Stimulated activated CD8-positive, alpha-beta memory T cell treated with anti-CD3 and anti-CD28 coated beads, Interleukin-7, amount 100 ng/mL, for 1 hour (primary cell): ENCODE measurements at places on chromosomes 5 and 9.

- DNase-seq = no peak
These were observed 149.2 kb downstream of the GABBR2 start for GRCh38 chr9:98559561-98559960.

DNA sequence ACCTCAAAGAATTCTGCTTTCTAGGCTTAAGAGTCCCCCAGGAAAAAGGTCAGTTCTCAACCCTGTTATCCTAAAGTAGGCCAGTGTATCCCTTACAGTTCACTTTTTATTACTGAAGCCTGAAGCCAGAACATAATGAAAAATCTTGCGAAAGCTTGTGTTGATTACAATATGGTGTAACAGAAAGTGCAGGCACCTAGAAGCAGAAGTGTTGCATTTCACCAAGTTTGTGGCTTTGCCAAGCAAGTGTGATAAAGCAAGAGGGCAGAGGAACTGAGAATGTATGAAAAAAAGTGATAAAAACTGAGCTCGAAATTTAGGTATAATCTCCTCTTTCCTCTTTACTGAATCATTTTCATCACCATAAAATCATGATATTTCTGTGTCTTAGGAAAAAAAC lies 26.2 kb downstream of the AGTPBP1 start:
- no peak for DNase-seq

DNA sequence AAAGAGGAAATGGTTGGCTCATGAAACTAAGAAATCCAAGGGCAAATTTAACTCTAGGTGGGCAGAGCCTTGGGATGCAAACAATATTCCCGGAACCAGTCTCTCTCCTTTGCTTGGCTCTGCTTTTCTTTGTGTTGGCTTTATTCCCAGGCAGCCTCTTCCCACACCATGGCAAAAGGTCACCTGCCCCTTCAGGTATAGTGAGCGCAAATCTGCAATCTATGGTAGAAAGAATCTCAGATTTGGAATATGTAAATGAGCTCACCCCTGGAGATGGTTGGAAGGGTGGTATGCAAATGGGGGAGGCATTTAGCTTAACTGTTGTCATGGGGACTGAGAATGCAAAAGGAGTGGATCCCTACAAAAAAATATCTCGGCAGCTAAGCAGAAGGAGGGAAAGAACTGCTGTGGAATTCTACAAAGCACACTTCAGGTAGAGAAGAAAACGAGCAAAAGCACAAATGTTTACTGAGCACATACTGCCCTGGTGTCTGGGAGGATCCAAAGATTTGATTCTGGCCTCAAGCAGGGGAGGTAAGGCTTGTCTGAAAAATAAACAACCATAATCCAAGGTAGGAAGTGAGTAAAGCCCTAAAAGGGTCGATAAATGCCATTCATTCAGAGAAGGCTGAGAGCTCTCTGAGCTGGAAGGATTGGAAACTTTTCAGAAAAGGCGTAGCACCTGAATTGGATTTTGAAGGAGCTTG lies 139.7 kb downstream of the TLE1 start:
- no peak for DNase-seq

DNA sequence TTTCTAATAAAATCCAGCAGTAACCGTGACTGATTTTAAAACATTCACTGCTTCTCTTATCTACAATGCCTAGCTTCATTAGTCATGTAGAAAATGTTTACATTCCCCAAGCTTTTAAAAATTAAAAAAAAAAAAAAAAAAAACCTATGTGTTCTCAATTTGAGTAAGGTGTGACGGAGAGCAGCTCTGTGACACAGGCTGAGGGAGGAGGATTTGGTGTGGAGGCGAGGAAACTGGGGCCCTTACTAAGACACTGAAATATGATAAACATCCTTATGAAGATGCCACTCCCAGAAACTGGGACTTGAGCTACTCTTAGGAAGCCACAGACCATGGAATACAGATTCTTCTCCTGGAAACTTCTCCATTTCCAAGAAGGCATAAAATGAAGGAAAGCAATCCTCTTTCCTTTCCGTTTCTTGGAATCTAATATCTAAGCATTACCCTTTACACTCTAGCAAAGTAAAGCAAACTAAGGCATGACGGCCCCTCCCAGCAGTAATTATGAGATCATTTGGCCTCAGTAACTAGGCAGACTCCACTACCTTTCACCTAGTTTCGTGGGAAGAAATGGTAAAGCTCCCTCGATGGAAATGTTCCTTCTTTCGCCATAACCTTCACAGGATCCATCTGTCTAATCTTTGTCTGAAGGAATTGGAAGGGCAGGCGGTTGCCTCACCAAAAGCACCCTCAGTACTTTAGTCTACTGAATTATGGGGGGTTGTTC lies 23.5 kb downstream of the GRAMD2B start:
- no peak for DNase-seq

GRCh38 chr5:160442824-160443431 lies 21.3 kb downstream of the PTTG1 start:
- DNase-seq = no peak

GRCh38 chr5:175788155-175788787 lies 83.1 kb upstream of the CPLX2 start:
- DNase-seq = no peak

DNA sequence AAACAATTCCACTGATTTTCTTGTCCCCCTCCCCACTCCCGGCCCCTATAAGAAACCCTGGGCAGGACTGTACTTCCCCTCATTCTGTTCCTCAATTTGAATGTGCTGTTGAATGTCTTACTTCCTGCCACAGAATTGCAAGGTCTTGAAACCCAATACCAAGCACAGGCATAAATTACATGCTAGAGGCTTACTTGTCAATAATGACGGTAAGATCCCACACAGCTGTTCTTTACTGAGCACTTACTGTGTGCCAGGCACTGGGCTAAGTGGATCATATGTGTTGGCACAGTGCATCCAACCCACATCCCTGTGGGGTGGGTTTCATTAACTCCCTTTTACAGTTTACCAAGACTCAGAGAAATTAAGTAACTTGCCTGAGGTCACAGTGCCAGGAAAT lies 63.4 kb downstream of the MVB12B start:
- DNase-seq = no peak

GRCh38 chr5:23528677-23529076 lies 21.3 kb downstream of the PRDM9 start:
- DNase-seq = no peak

GRCh38 chr5:10036136-10036815 lies 213.4 kb downstream of the ATPSCKMT start:
- DNase-seq = no peak

GRCh38 chr9:125763394-125763801 lies 16.2 kb downstream of the PBX3 start:
- no peak for DNase-seq

DNA sequence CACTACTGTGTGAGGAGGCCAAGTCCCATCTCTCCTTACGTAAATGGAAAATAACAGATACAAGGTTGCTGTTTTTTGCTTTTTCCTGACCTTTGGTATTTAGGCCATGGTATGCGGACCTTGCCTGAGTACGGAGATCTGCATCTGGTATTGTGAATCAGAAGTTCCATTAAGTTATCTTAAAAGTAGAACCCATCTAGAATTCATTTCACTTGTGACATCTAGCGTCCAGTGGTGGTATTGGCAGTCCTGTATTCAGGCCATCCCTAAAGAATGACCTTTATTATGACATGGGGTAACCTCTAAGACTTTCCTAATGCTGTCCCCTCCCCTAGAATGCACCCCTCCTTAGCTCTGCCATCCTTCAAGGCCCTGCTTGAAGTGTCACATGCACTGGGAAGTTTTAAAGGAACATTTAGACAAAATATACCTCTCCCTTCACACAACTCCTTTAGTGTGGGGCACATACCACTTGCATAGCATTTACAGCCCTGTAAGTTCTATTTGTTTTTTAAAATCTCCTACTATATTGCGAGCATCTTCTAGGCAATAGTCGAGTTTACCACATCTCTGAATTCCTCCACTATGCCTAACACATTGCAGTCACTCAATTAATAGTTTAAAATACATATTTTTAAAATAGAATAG lies 1.9 kb upstream of the SPDL1 start:
- peak; percentile 19 for DNase-seq

- no peak for DNase-seq
These were observed 40.3 kb downstream of the SERINC5 start for GRCh38 chr5:80215523-80215922.

GRCh38 chr5:57111993-57112392 lies 61.9 kb upstream of the GPBP1 start:
- no peak for DNase-seq

DNA sequence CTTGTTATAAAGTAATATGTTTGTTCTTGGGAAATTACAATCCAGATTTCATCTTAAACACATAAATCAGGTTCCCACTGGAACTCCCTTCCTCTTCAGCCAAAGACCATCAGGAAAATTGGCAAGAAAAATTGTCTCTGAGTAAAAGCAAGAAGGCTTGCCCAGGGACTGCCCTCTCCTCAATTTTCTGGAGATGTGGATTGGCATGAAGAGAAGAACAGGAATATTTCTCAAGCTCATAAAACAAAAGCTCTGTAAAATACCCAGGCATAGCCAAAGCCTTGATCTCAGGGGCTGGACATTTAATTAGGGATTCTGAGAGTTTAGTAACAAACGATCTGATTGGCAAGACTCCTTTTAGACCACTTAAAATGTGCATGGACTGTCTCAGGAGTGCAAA lies 223.4 kb downstream of the ZNF608 start:
- no peak for DNase-seq

DNA sequence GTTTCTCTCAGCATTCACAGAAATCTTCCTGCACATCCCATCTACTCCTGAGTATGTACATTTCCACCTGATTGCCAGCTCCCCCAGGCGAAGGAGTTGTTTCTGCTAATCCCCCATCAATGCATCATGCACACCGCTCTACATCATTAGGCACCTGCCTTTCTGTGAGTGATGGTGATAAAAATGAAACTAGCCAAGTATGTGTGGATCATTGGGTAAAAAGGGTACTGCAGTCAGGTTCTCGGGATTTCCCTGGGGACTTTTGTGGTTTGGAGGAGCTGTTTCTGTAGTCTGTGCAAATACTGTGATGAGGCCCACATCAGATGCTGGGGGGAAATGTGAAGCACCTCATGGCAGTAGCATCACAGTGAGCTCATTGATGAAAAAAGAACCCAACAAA lies 30.4 kb downstream of the CAMK4 start:
- DNase-seq = peak; percentile 12

GRCh38 chr5:121962347-121962670 lies 534 bp downstream of the SRFBP1 start:
- no peak for DNase-seq

- DNase-seq = no peak
These were observed 84.2 kb downstream of the CAVIN4 start for GRCh38 chr9:100662122-100662521.

DNA sequence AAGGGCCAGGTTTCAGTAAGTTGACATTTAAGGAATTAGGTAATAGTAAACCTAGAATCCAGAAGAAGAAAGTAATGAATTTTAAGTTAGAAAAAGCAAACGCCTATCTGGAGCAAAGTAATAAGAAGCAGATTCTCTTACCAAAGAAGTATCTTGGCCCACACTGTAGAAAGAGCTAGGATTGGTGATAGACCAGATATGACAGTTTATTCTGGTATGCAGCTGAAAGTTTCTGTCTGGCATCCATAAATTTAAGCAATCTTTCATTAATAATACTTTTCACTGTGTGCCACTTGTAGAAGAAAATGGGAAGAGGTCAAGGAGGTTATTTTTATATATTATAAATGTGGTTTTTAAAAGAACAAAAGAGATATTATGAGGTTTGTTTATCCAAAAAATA lies 3.0 kb downstream of the RECK start:
- no peak for DNase-seq

DNA sequence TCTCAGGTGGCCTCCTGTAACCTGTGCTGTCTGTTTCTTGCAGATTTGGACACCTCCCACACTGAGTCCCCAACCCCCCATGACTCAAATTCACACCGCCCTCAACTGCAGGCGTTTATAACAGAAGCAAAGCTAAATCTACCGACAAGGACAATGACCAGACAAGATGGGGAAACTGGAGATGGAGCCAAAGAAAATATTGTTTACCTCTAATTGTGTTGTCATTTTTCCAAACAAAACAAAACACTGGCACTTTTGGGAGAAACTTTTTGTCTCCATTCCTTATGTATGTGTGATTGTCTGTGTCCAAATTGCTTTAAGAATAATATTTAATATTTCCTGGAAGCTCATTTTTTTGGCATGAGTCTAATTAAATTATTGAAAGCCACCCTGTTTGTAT lies 314.8 kb downstream of the ARHGEF28 start:
- DNase-seq = no peak
